MV-4-11 (cell line): ENCODE measurements at places on chromosomes 5 and 9.

DNA sequence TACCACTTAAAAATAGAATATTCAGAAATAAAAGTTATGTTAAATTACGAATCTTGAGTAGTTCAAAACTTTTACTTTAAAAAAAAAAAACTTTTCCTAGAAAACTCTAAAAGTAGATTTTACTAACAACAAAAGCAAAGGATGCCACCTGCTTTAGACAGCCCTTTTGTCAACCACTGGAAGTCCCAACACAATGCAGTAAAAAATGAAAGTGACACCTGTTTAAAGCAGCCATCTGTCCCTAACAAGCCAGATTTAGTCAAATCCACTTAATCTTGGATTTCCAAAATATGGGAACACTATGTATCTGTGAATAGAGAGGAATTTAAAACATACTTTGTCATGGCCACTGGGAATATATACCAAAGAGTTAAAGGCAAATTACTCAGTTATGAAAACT, 3.8 kb downstream of the RFX3 start:
- no peak for DNase-seq

DNA sequence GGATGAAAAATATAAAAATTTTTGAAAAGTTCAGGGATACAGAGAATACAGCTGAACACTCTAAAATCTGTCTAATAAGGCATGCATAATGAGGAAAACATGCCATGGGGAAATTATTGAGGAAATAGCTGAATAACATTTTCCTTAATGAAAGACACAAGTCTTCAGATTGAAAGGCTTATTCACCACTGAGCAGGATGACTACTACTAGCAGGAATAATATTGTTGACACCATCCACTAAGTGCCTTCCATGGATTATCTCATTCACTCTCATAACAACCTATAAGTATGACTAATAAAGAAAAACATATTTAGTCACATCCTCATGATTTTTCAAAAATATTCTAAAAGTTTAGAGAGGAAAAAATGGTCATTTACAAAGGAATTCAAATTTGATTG, 96.7 kb upstream of the FER start:
- no peak for DNase-seq

- DNase-seq, result peak; percentile 2
Observed at GRCh38 chr9:92342825-92343488, 17.2 kb downstream of the CENPP start.

GRCh38 chr5:93044859-93045666, 536.0 kb downstream of the NR2F1-AS1 start:
- peak; percentile 22 for DNase-seq

GRCh38 chr9:16411311-16411710, 459.2 kb downstream of the BNC2 start:
- no peak for DNase-seq
